DND-41 (cell line): ENCODE measurements at places on chromosomes 11 and 22.

DNA sequence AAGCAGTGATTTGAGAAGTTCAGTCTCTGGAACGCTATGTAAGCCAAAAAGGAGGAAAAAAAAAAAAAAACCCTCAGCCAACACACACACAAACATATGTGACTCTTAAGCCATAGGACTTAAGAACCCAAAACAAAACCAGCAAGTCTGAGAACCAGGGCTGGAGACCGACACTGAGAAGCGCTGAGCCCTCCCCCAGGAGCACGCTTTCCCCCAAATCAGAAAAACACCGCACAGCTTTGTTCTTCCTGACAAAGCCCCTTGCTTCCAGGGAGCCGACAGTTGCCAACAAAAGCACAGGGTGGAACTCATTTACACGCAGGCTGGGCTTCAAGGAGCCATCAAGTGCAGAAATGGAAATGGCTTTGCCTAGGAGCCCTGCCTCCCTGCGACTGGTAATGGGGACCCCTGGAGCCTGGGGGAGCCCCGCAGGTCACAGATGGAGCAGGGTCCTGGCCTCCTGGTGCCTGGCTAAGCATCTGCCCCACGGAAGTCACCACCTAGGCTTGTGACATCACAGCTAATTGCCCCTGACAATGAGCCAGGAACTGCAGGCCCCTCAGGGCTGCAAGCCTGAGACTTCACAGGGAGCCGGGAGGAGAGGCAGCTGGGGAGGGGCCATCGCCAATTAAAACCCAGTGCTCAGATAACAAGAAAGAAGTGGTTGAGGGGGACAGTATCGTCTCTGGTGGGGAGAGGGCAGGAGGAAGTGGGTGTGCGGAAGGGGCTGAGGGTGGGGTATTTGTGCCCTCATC, 66.9 kb downstream of the NFAM1 start:
- no peak for DNase-seq

- DNase-seq = no peak
Observed at GRCh38 chr11:80054582-80055165, 613.8 kb upstream of the TENM4 start.

GRCh38 chr11:20474176-20474881, 86.8 kb downstream of the PRMT3 start:
- DNase-seq = no peak

- no peak for DNase-seq
Observed at GRCh38 chr22:50361688-50362087, 18.6 kb downstream of the PPP6R2 start.

- no peak for DNase-seq
Observed at GRCh38 chr11:33801821-33802193, 27.5 kb upstream of the FBXO3 start.

GRCh38 chr11:32437495-32438345, 2.4 kb upstream of the WT1 start:
- no peak for DNase-seq

GRCh38 chr11:128346804-128347203, 240.6 kb downstream of the ETS1 start:
- no peak for DNase-seq

- DNase-seq = no peak
Observed at GRCh38 chr11:80432057-80432456, 991.2 kb upstream of the TENM4 start.

- no peak for DNase-seq
Observed at GRCh38 chr11:69310351-69310750, 16.4 kb downstream of the MYEOV start.

DNA sequence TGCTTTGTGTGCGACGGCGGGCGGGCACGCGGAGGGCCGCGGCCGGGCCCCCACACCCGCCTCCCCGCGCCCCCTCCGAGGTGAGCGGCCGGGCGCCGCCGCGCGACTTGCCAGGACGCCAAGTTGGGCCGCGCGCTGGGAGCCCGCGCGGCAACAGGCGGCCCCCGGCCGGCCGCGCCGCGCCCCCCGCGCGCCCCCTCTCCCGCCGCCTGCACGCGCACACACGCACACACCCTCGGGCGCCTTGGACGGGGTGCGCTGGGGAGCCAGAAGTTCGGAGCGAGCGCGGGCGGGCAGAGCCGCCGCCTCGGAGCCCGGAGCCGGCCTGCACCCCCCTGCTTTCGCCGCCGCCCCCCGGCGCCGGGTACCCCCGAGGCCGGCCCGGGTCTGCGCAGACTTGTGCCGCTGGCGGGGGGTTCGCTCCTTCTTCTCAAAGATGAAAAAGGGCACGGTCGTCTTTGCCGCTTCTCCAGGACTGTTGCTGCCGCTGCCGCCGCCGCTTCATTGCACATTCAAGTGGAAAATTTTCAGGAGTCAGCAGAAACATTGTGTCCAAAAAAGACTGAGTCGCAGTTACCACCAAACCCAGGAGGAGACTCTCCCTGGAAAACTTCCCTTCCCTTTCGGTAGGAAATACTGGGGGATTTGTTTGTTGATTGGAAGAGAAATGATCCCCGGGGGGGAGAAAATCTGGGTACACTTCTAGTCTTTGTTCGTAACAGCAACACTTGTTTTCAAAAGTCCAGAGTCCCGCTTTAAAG, 895 bp downstream of the TEAD1 start:
- no peak for DNase-seq

- no peak for DNase-seq
Observed at GRCh38 chr22:25014896-25015755, 62.6 kb downstream of the KIAA1671 start.

DNA sequence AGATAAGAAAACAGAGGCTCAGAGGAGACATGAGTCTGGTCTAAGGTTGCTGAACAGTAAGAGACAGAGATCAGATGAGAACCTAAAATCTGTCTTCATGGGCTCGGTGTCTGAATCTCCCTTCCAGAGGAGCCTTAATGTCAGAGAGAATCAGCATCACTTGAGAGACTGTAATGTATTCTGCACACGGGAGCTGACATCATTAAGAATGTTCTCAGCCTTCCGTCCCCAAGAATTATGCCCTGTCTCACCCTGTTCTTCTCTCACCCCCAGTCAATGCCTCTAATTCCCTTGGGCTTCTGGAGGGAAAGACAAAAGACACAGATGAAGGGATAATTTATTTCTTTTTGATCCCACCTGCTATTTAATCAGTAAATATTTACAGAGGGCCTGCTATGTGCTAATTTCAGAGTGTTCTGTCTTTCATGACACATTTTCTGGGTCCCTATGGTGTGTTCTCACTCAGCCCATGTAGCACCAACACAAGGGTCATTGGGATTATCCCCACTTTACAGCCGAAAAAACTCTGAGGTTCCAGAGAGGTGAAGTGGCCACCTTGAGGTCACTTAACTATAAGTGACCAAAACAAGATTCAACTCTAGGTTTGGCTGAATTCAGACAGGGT, 61.8 kb downstream of the CD82 start:
- no peak for DNase-seq

GRCh38 chr22:41695211-41695610, 4.1 kb upstream of the MEI1 start:
- no peak for DNase-seq

- no peak for DNase-seq
Observed at GRCh38 chr22:17829695-17830042, 55.4 kb upstream of the BID start.

GRCh38 chr11:10022764-10023163, 271.3 kb downstream of the SBF2 start:
- DNase-seq = no peak

DNA sequence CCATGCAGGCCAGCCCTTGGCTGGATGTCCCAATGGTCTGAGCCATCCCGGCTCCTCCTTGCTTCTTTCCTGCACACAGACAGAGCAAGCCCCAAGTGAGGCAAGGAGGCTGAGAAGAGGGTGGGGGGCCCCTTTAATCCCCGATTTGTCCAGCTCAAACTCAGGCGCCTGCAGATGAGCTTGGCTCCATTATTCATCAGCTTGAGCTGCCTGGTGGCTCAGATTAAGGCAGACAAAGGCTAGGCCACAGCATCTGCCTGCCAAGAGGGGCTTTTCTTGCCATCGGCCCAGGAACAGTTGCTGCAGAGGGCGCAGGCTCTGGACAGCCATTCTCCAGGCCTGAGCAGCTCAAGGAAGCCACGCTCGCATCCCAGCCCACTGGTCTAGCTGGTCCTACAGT, 35.4 kb downstream of the LMO1 start:
- DNase-seq = no peak

DNA sequence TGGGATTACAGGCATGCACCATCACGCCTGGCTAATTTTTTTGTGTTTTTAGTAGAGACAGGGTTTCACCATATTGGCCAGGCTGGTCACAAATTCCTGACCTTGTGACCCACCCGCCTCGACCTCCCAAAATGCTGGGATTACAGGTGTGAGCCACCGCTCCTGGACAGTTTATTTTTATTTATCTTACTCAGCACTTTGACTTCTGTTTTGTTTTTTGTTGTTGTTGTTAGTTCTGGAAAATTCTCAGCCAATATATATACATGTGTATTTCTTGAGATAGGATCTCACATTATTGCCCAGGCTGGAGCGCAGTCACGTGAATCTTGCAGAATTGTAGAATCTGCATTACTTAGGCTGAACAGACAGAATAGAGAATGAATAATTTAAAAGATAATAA, 107.6 kb downstream of the CSTPP1 start:
- DNase-seq = no peak

DNA sequence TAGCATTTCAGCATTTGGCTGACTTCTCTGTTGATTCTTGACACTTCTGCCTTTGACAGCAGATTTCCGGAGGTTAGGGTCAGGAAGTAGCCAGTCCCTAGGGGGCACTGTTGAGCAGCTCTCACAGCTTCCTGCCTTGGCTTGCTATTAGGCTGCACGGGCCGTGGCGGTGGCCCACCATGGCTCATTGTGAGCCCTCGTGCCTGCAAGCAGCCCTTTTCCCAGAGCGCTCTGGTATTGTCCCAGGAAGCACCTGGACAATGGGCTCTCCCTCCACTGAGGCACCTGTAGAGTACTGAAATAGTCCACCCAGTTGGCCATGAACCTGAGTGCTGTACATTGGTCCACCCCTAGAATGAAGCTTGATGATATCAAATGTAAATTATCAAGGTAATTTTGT, 100.2 kb upstream of the GAL start:
- DNase-seq = peak; percentile 64

DNA sequence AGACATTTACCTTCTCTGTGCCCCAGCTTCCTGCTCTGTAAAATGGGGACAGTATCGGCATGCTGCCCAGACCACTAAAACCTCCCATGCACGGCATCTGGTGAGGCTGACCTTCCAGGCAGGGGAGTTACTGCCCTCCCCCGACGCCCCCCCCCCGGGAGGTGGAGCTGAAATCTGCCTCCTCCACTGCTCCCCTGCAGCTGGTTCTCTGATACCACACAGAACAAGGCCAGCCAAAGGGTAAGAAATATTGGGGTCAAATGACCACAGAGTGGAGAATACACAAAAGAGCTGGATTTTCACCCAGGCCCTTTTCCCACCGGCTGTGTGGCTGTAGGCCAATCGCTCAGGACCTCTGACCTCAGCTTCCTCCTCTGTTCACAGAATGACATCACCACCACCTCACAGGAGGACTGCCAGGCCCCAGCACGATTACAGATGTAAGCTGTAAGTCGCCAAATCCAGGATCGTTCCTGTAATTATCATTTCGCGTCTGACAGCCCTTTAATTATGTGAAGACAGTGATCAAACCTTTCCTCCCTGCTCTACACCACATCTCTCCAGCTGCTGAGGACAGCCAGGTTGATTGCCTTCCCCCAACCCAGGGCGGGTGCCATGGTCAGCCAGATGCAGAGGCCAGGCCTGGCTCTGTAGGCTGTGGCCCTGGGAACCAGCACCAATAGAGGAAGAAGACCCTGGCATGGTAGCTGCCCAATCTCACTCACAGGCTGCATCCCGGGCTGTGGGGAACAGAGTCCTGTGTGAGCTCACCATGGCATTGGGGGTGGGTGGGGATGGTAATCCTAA, 35.7 kb upstream of the KLHL35 start:
- DNase-seq = no peak

DNA sequence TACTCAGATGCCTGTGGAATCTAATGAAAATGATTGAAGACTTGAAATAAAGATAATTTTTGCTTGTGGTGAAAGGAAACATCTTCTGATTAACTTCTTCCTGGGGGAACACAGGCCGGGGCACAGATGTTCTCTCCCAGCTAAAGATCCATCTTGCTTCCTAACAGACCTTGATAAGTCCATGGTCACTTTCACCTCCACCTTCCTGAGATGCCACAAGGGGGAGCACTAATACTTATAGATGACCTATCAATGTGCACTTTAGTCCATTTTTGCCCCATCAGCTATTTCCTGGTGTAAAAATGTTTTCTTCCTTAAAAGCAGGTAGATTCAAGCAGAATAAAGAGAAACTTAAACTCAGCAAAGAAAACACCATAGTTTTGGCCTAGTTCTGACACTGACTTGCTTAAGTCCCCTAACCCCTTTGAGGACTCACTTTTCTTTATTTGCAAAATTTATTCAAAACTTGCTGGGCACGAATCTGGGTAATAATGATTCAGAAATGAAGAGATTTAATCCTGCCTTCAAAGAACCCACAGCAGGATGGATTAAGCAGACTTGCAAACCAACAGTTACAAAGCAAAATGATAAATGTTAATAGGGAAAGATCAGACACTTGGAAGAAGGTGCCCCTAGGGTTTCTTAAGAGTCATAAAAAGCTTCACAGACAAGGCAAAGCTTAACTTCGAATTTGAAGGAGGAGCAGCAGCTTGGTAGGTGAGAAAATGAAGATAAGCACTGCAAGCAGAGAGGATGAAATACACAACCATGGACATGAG, 158.7 kb downstream of the RAB38 start:
- peak; percentile 71 for DNase-seq

DNA sequence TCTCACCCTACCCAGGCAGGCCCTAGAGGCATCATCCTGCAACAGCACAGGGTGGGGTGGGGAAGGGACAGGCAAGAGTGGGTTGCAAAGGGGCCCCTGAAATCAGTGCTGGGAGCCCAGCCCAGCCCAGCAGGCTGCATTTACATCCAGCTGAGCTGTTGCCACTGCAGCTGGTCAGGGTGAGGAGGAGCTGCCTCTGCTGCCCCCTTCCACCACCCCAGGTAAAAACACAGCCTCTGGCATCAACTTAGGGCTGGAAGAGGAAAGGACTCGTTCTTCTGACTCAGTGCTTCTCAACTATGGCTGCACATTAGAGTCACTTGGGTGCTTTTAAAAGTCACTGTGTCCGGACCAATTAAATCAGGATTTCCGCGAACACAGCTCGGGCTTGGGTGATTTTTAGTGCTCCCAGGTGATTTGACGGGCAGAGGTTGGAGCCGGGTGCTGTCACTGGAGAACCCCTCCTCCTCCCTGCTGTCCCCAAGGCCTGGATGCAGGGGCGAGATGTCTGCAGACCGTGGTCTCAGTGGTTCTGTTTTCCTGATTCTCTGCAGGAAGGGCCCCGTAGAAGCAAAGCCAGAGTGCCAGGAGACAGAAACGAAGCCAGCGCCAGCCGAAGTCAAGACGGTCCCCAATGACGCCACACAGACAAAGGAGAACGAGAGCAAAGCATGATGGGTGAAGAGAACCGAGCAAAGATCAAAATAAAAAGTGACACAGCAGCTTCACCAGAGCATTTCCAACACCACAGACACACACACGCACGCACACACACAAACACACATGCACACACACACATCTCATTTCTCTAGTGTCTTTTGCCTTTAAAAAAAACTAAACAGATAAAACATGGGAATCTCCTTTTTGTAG, 39.4 kb upstream of the TTC12 start:
- DNase-seq = no peak
